ENCODE measurements at places on chromosomes 6 and 20. TPM values are rescaled to one million over a fixed set of nuclear protein-coding genes. Genes with fewer than 3 reads are reported as not detected.

RSPO3 gene
- total RNA-seq, result not detected

ENPP3 gene
- not detected for total RNA-seq

PAK5 gene
- not detected for total RNA-seq

ADGRF5 gene
- total RNA-seq, result not detected

LIME1 gene
- total RNA-seq, result 7.3 TPM

AURKA gene
- 26.2 TPM for total RNA-seq

ADGRF4 gene
- total RNA-seq, result 3.1 TPM

IMPG1 gene
- not detected for total RNA-seq

GZF1 gene
- 6.5 TPM for total RNA-seq

ADTRP gene
- 75.8 TPM for total RNA-seq

FNDC11 gene
- 1.1 TPM for total RNA-seq

BNIP5 gene
- not detected for total RNA-seq

MCM9 gene
- total RNA-seq, result 5.4 TPM

NUDT3 gene
- 18.4 TPM for total RNA-seq

SDC4 gene
- 261 TPM for total RNA-seq

ADGB gene
- total RNA-seq, result not detected

Measured in hair follicular keratinocyte (primary cell).